ENCODE measurements at places on chromosomes 3 and 15. TPM values are rescaled to one million over a fixed set of nuclear protein-coding genes. Genes with fewer than 3 reads are reported as not detected.

- no peak for DNase-seq
Observed at GRCh38 chr3:170766823-170767575, 103.0 kb downstream of the RPL22L1 start.

DNA sequence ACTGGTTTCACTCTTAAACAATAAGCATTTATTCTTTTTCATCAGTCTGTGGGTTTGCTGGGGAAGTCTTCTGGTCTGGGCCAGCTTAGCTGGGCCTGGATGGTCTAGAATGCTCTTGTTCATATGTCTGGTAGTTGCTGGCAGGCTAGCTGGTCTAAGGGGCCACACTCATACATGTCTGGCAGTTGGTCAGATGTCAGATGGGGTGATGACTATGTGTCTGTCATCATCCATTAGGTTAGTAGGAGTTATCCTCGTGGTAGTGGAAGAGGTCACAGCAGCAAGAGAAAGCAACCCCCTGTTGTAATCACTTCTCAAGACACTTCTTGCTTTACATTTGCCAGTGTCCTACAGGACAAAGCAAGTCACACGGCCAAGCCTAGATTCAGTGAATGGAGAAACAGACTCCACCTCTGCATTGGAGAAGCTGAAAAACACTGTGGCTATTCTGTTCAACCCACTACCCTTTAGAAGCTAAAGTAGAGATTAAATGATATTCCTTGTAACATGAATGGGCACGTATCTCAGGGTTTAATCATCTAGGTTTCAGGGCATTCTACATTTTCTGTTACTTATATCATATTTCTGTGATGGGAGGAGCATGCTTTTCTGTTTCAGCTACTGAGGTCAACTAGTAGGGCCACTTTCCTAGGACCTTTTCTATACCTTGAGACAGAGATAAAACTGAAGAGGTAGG lies 5.5 kb upstream of the ARID3B start:
- no peak for DNase-seq

- DNase-seq: no peak
Observed at GRCh38 chr3:54171509-54171908, 49.2 kb downstream of the CACNA2D3 start.

- DNase-seq: no peak
Observed at GRCh38 chr15:26590676-26591075, 182.2 kb downstream of the GABRB3 start.

DNA sequence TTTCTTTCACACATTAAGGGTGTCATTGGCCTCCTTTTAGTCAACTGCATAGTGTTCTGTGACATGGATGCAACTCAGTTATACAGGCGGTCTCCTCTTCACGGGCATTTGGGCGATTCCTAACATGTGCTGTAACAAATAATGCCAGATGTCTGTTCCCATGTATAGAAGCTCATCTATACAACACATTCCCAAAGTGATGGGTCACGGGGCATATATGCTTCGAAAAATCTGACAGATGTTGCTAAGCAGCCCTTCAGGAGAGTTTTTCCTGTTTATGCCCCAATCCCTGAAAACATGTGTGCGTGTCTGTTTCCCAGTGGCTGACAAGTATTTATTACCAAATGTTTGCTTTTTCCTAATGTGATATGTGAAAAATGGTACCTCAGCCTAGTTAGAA lies 25.8 kb downstream of the LRRK1 start:
- no peak for DNase-seq

DNA sequence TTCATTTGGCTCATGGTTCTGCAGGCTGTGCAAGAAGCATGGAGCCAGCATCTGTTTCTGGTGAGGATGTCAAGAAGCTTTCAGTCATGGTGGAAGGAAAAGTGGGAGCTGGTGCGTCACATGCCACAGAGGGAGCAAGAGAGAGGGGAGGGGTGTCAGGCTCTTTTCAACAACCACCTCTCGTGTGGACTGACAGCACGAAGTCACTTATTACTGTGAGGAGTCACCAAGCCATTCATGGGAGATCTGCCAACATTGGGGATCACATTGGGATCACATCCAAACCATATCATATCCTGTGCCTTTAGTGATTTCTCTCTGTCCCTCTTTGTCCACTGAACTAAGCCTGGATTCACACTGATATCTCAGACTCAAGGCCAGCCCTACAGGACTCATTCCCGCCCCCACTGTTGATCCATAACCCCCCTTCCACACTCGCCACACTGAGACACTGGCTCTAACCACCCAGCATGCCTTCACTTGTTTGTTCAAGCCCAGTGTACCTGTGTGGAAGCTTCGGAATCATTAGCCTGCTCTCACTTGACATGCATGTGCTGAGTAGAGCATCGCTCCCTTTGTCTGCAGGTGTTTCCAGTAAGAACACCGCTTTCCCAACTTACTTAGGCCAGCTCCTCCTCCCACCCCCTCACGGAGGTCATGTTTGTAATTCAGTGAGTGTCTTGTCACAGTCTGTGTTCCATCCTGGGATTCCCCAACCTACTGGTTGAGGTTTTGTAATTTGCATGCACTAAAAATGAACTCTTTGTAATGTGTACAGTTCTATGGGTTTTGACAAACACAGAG lies 132.2 kb downstream of the KLF13 start:
- no peak for DNase-seq

- DNase-seq: peak; percentile 63
Observed at GRCh38 chr3:195150181-195151118, 120.5 kb downstream of the XXYLT1 start.

- DNase-seq: no peak
Observed at GRCh38 chr3:149625795-149626194, 32.0 kb downstream of the WWTR1 start.

DNA sequence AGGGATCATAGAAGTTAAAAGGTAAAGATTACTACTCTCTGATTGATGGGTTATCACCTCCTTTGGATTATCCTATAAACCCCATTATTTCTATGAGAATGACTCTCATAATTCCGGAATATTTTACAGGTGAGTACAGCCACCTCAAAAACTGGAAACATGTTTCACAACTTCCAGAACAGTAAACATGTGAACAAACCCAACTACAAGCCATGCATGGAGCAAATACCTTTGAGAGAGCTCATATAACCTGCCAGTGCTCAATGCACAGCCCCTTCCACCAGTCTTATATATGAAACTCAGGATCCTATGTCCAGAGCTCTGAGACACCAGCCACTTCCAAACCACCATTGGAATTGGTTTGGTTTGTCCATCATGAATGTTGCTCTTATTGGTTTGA lies 208.0 kb downstream of the MECOM start:
- DNase-seq: no peak

GRCh38 chr3:174102866-174103265 lies 705.3 kb downstream of the NLGN1 start:
- no peak for DNase-seq

DNA sequence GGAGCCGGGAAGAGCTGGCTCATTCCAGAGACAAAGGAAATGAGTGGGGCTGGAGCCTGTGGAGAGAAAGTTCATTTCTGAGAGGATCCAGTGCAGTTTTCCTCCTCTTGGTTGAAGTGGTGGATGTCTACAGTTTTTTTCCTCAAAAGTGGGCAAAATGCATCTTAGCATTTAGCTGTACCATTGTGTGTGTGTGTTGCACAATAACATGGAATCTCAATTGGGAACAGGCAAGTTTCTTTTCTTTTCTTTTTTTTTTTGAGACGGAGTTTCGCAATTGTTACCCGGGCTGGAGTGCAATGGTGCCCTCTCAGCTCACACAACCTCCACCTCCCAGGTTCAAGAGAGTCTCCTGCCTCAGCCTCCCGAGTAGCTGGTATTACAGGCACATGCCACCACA lies 101.5 kb upstream of the UBE2E1 start:
- DNase-seq: no peak

DNA sequence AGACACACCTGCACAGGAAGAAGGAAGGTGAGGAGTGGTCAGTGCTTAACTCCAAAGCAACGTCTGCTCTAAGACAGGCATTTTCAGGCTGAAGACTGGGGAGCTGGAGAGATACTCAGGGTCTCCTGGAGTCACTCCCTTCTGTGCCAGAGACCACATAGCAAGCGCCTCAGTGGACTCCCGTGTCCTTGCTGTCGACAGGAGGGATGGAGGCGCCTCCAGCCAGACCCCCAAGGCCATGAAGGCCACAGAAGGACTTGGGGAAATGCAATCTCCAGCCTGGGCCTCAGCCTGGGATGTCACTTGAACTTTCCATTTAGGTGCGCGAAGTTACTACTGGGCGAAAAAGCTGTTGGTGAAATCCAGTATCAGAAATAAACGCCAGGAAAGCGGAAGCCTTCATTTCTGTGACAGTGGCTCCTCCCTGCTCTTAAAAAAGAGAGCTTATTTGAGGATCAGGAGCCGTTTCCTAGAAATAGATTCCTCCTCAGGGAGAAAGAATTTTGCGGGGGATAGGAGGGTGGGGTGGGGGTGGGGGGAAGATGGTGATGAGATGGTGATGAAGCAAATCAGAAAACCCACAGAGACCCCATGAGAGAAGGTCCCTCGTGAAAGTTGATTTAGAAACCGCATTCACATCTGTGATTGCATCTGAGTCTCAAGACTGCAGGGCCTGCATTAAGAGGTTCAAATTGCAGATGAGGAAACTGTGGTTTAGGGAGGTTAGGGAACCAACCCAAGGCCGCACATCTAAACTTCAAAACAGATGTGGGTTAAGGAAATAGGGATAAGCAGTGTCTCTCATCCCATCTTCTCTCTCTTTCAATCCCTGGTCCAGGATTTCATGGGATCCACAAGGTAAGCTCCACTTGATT lies 78.8 kb downstream of the ATP2B2 start:
- no peak for DNase-seq

DNA sequence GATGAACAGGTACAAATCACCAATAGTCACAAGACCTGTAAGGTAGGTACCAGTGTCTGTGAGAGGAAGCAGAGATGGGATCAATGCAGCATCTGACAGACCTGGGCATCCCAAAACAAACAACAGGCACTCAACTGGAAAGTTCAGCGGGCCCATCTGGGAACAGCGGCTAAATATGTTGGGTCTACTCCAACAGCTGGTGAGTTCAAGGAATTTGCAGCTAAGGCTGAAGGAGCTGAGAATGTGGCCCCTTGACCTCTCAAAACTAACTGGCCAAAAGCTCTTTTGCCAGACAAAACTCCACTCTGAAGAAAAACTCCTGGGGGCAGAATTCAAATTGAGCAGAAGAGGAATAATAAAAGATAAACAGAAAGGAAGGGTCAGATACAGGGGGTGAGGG lies 24.4 kb downstream of the AVEN start:
- DNase-seq: no peak

- DNase-seq: no peak
Observed at GRCh38 chr15:77352887-77353286, 67.0 kb downstream of the PEAK1 start.

DNA sequence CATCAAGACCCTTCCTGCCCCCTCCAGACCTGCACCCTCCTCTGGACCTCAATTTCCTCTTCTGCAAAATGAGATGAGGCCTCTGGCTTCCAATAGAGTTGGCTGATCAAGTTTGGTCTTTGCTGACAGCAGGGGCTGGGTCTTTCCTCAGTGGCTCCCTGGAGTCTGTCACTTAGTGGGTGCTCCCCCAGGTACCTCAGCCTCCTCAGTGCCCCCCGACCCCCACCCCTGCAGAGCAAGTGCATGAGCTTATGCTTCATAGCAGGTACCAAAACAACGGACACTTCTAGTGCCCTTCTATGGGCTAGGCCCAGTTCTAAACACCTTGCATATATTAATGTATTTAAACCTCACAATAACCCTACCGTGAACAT lies 6.9 kb upstream of the PLXND1 start:
- DNase-seq: no peak

GRCh38 chr3:21718943-21719591 lies 31.9 kb downstream of the ZNF385D start:
- DNase-seq: no peak

- no peak for DNase-seq
Observed at GRCh38 chr15:90402767-90403166, 14.7 kb downstream of the IQGAP1 start.

GRCh38 chr15:63908991-63909390 lies 75.2 kb upstream of the HERC1 start:
- DNase-seq: no peak

DNA sequence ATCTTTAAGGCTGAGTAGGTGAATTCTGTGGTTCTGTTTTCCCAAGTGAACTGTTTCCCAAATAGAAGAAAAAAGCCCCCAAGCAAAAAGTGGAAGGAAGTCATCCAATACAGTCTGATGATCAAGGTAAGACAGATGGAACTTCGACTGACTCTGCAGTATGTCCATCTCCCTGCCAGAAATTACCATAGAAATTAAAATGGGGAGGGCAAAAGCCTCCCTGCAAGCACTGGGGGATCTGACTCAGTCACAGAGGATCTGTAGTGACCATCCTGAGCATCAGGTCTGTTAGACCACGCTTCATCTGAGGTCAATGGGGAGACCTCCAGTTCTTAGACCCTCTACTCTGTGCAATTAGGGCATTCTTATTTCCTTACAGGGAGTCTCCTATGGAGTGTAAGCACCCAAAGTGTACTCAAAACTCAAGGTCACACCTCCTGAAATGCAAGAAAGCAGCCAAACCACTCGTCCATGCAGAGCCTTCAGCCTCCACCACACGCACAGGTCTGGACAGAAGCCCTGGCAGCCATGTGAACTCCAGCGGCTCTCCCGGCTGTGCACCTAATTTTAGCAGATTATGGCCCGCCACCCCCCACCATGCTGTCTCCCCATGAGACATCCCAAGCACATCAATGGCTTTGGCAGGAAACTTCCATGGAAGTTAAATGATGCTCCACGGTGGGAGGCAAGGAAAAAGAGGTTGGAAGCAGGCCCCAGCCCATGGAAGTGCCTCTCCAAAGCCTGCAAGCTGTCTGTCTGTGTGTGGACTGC lies 348.7 kb downstream of the NTRK3 start:
- DNase-seq: no peak

GRCh38 chr3:52615166-52615565 lies 70.5 kb downstream of the PBRM1 start:
- DNase-seq: no peak

DNA sequence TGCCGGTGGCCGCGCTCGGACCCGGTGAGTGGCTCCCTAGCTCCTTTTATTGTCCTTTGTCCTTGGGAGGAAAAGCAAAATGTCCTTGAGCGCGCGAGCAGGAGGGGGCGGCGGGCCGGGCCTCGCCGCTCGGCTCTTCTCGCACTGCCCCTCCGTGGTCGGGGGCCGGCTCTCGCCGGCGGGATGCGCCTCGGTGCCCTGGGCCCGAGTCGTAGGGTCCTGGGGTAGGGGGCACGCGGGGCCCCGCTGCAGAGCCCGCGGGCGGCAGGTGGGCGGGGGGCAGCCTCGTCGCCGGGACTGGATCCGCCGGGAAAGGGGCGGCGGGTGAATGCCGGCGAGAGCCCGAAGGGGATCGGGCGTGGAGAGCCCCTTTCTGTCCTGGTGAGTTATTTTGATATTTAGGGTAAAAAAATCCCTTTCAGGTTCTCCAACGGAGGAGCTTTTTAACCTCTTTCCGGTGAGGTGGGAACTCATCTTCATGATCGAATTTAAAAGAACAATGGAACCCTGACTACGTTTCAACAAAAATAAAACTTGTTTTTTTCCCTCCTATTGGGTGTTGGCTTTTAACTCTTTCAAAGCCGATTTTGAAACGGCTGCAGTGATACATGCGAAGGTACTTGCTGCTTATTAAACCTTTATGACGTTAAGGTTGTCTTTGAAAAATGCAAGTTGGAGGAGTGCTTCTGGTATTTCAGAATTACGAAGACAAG lies 16.8 kb upstream of the CHD2 start:
- DNase-seq: no peak

- DNase-seq: no peak
Observed at GRCh38 chr3:172370419-172370818, 77.8 kb downstream of the GHSR start.

The ETFA gene
- total RNA-seq: 289 TPM

The CPN2 gene
- not detected for total RNA-seq

The PRKCD gene
- total RNA-seq: 93.3 TPM

The PCOLCE2 gene
- total RNA-seq: 2.9 TPM

The GOLGA8M gene
- total RNA-seq: not detected

The GLDN gene
- 21.5 TPM for total RNA-seq

The GUCA1C gene
- total RNA-seq: not detected

The LRRIQ4 gene
- total RNA-seq: not detected

Data from left colon (tissue), 2 donors.